Tracheal epithelial cell (primary cell): ENCODE measurements at places on chromosomes 12 and 14. TPM values are rescaled to one million over a fixed set of nuclear protein-coding genes. Genes with fewer than 3 reads are reported as not detected.

Gene CIT
- 1.5 and 1.9 TPM in 2 replicates for total RNA-seq

Gene MEG3
- total RNA-seq = 3.4 and 5.1 TPM in 2 replicates

Gene SERPINA9
- not detected in 2 replicates for total RNA-seq

Gene TRMT61A
- 11.3 and 12.8 TPM in 2 replicates for total RNA-seq

Gene CLEC6A
- total RNA-seq = not detected in 2 replicates

Gene OTOGL
- total RNA-seq = not detected in 2 replicates

Gene ETFRF1
- total RNA-seq = 8.7 and 14.5 TPM in 2 replicates

Gene PLD4
- total RNA-seq = not detected in 2 replicates

Gene GPD1
- 1.2 TPM in 1 of 2 replicates, not detected in the other for total RNA-seq

Gene SYT1
- 0.43 and 0.96 TPM in 2 replicates for total RNA-seq

Gene CLEC2B
- 4.1 and 11.9 TPM in 2 replicates for total RNA-seq

Gene TMEM30B
- 14.5 and 20.5 TPM in 2 replicates for total RNA-seq

Gene BEST3
- total RNA-seq = under 0.01 TPM in 1 of 2 replicates, not detected in the other

Gene LRP1-AS
- total RNA-seq = not detected in 2 replicates

Gene LGR5
- not detected in 2 replicates for total RNA-seq

Gene HSPB8
- 0.43 and 14.9 TPM in 2 replicates for total RNA-seq
